ENCODE measurements at places on chromosomes 7 and 10.

- DNase-seq, result no peak
Observed at GRCh38 chr10:4333459-4333894, 492.5 kb upstream of the AKR1E2 start.

DNA sequence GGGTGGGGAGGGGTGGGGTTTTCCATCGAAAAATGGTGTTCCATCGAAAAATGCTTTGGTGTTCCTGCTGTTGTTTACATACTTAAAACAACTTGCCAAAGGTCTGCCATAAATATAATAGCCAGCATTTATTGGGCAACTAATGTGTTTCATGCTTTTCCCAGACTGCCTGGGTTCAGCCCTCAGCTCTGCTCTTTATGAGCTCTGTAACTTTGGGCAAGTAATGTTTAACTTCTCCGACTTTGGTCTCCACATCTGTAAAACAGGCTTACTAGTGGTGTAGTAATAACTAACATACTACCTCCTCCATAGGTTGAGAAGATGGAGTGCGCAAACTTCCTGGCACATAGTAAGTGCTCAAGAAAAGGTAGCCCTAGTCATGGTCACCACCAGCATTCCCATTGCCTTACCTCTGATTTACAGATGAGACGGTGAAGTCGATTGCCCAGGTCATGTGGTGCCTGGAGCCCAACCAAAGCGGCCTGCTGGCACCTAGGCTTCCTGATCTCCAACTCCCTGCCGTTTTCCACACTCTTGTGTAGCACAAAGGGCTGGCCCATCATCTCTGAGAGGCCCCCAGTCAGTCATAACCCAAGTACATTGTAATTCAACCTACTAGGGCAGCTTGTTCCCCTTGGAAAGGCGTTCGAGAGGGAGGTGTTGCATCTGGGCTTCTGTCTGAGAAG is 8.9 kb downstream of the ZMIZ1 start:
- DNase-seq, result no peak

DNA sequence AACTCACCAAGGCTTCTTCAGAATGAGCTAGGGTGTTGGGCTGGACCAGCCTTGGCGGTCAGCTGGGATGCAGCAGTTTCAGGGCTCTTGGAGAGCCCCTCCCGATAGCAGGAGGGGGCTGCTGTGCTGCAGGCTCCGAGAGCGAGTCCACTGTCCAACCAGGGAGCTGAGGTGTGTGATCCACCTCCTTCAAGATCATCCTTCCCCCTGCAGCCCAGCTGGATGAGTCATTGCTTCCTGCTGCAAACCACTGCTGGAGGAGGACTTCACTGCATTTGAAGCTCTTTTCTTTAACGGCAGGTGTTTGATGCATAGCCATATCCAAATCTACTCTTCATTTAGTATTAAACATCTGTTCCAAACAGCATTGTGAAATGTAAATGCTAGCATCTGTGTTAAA is 54.2 kb upstream of the EBF3 start:
- peak; percentile 43 for DNase-seq

DNA sequence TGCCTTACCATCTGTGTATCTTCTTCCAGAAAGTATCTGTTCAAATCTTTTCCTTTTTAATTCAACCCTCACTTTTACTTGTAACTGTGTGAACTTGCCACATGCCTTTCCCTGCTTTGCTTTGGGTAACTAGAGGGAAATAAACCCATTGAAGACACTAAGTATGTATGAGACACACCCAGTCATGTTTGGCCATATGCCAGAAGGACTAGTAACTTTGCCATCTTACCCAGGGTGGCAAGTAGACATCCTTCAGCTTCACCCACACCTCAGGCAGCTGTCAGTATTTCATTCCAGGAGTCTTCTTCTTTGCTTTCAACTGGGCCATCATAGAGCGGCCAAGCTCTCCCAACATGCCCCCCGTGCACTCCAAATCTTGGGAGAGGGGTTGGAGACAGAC is 323.1 kb downstream of the TNS3 start:
- no peak for DNase-seq

GRCh38 chr7:155093596-155093995 is 23.5 kb downstream of the HTR5A start:
- no peak for DNase-seq

DNA sequence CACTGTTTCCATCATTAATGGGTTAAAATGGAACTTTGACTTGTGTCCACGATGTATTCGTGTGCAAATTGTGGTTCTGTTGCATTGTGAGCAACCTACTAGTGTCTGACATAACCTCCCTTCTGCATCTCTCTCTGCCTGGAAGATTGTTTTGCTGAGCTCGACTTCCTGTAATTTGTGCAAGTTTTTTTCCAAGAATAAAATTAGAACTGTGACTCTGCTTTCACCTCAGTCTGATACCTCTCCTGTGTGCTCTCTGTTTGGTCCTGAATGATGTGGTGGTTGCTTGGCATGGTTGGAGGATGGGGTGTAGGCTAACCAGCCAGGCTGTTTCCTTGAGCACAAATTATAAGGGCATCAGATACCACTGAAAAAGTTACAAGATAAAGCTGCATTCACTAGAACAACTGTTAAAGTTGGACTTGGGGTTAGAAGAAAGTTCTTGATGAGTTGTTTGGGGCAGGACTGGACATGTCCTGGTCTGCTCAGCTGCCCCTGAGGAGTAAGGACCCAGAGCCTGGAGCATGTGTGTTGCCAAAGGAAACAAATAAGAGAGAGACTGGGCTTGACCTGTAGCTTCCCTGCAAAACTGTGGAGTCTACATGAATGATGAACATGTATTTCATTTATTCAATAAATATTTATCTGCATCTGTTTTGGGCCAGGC is 1.9 kb upstream of the VOPP1 start:
- no peak for DNase-seq

- no peak for DNase-seq
Observed at GRCh38 chr7:93015779-93016481, 101.8 kb downstream of the SAMD9 start.

DNA sequence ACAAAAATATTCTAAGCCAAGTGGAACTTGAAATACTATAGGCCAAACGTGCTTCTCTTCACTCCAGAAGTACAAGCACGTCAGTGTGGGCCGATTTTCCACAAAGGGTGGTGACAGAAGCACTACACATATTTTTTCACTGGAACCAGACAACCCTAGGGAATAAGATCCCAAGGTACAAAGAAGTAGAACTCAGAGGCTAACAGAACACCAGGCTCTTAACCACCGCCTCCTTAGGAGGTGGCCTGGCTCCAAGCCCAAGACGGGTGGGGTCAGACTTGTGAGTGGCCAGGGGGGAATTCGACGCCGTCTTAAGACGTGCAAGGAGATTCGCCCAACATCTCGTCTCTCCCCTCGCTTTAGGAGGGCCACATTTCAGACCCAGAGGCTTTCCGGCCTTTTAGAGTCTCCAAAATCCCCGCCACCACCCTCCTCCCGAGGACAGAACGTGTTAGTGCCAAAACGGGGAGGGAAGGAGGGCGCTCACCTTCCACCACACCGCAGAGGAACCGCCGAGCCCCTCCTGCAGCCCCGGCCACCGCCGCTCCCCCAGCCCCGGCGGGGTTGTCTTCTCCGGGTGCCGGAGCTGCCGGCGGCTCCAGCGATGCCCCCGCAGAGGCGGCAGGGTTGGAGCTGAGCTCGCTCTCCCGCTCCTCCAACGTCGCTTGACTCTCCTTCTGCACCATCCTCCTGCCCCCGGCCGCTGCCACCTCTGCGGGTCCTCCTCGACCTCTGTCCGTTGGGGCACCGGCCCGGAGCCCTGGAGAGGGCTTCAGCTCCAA is 716 bp downstream of the OGA start:
- DNase-seq, result peak; percentile 42

GRCh38 chr7:89798599-89798996 is 355.7 kb upstream of the STEAP1 start:
- DNase-seq, result no peak

DNA sequence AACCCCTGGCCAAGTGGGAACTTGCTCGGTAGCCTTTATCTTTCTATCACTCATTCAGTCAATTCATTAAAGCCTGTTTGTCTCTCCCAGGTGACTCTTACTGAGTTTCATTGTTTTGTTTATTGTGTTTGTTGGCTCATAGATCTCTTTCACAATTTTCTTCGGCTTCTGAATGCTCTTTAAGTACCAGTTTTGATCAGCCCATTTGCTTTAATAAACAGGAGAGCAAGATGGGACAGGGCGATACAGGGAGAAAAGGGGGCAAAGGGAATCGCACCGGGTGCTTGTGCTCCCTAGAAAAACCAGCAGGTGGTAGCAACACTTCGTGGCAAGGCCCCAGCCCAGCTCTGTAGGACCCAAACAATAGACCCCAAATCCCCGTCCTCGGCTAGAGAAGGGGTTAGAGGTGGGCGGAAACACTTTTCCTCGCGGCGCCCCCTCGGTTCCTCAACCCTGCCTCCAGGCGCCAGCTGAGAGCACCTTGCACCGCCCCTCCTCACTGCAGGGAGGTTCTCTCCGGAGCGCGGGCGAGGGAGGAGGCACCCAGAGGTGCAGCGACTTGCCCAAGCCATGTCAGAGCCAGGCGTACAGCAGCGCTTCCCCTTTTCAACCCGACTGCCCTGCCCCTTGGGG is 1.0 kb upstream of the EPHB6 start:
- peak; percentile 79 for DNase-seq

DNA sequence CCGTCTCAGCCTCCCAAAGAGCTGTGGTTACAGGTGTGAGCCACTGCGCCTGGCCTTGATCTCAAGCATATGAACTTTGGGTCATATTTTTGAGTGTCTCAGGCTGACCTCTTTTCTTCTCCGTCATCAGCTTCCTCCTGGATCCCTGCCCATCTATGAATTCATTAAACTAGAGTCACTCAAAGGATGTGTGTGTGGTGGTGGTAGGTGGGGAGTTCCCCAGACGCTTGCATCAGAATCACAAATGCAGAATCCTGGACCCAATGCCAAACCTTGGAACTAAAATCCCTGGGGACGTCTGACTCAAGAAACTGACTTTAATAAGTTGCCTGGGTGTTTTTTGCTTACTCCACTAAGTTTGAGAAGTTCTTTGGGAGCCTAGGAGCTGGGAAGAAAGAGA is 6.7 kb upstream of the CREB5 start:
- DNase-seq, result peak; percentile 93

- DNase-seq, result peak; percentile 3
Observed at GRCh38 chr7:55593172-55593514, 20.8 kb upstream of the VOPP1 start.

GRCh38 chr10:116466715-116467422 is 39.2 kb downstream of the PNLIPRP3 start:
- no peak for DNase-seq

DNA sequence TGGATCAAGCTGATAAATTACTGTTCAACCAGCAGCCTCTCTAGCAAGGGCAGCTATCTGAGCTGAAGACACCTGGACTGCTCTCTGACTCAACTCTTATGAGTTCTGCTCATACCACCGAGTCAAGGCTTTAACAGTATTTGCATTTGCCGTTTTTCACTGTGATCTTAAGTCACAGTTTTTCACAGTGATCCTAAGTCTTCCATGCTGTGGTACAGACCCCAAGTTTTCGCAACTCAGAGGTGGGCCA is 31.3 kb downstream of the PIP4K2A start:
- DNase-seq, result no peak

- no peak for DNase-seq
Observed at GRCh38 chr10:106540645-106541044, 623.9 kb downstream of the SORCS1 start.

GRCh38 chr7:20338285-20338684 is 7.6 kb downstream of the ITGB8 start:
- DNase-seq, result no peak

DNA sequence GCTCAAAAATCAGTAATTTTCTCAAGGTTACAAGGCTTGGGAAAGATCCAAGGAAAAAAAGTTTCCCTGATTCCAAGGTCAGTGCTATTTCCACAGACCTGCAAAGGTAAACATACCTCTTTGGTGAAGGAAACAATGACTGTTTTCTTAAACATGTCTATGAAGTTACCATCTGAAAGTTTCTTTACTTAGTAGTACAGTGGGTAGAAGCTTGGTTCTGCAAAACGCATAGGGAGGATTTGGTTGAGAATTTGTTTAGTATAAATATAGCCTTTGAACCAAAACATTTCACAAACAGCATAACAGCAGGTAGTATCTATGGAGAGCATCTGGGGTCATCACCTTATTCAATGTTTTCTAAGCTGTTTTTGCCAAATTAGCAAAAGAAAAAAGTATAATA is 169.6 kb downstream of the CCSER2 start:
- DNase-seq, result no peak

DNA sequence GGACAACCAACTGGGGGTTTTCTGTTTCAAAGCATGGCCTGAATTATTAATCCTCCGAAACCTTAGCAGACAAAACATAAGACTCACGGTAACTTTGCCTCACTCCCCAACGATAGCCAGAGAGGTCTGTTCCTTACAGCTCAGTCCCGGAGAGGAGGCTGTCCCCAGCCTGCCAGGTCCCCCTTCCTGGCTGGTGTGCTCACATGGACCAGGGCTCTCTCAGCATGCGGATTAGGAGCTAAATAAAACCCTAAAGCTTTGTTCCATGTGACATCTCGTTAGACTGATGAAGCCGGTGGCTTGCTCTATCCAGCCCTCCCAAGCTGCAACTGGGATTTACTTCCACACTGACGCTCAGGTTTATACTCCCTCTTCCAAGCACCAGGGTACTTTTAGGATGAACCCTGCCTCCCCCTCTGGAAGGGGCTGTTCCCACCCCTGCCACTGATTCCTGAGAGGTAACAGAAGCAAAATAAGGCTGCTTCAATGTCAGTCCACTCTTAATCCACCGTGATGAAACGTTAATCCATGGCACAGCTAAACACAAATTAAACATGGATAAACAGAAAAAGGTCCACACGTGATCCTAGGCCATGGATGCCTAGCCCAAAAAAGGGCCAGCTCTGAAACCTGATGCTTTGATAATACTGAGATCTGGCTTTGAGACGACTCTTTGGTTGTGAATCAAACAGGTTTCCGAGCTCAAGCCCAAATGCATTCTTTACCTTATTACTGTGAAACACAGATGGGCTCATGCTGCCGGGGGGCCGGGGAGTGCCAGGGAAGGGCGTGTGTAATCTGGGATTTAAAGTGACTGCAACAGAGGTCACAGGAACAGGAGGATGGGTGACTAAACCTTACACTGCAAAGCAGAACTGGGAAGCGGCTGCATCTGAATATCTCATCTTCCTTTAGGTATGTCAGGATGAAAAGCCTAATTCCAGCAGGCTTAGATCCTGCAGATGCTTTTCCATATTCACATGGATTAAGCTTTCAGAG is 86.2 kb downstream of the ZRANB1 start:
- no peak for DNase-seq

GRCh38 chr7:27314111-27314510 is 71.5 kb downstream of the EVX1 start:
- no peak for DNase-seq

DNA sequence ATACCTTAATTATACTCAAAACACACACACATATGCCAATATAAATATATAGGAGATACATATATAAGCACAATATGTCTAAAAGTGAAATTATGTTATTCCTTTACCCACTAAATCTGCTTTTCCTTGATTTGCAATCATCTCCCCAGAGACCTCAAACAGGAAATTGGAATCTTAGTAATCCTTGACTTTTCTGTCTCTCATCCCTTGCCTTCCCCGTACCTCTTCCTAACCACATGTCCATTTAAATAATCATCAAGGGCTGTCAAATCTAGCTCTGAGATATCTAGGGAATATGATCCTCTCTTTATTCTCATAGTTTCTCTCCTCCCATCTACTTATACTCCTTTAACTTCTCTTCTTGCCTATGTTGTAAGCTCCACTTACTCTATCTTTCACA is 336.6 kb downstream of the HGF start:
- DNase-seq, result no peak
